ENCODE measurements at places on chromosomes 12 and 14.

- no peak for DNase-seq
Measured at GRCh38 chr14:64210216-64210615, 84.0 kb downstream of the ESR2 start.

- DNase-seq, result peak; percentile 90
Measured at GRCh38 chr12:12813120-12814101, at the start of gene DDX47. DDX47 (plus strand) TSS chr12:12813346; CDS start chr12:12813368, 22 bp downstream.

GRCh38 chr12:130342442-130342841 is 4.8 kb downstream of the PIWIL1 start:
- no peak for DNase-seq

DNA sequence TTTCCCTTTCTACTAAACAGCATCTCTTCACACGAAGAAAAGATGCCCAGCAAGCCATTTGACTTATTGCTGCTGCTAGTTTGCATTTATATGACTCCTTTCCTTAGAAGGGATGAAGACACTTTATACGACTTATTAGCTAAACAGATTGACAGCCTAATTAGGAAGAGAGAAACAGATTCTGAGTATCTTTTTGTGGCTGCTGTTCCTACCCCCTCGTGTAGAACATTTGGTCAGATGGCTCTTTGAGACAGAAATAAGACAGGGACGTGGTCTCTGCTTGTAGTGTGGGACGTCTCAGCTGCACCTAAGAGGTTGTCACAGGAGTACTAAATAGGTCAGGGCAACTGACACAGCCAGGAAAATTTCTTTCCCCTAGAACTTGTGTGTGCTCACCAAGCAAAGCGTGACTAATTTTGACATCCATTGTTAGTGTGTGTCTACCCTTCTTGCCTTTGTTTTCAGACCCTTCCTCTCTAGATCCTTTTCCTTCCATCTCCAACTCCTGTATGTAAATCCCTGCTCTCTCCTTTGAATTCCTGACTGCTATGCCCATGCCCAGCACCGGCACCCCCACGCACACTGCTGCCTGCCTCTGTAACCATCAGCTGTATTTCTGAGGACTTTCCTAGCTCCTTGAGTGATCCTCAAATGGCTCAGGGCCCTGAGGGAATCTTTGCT is 83.2 kb downstream of the DAD1 start:
- no peak for DNase-seq

DNA sequence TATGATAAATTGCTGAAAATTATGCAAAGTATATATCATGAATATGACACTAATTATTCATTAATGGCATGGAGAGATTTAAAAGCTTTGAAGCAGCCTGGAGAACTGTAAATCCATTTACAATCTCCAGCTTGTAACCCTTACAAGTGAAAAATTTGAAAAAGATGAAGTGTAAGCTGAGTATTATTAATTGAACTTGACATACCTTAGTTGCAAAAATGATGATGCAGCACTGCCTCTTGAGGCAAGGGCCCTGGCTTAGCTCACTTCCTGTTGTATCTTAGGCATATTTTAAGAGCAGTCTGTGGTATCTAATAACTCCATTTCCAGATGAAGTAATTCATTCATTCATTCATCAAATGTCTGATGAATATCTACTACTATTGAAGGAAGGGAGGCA is 158.6 kb downstream of the ANO4 start:
- no peak for DNase-seq

- DNase-seq, result no peak
Measured at GRCh38 chr14:103613517-103613916, 15.5 kb upstream of the KLC1 start.

DNA sequence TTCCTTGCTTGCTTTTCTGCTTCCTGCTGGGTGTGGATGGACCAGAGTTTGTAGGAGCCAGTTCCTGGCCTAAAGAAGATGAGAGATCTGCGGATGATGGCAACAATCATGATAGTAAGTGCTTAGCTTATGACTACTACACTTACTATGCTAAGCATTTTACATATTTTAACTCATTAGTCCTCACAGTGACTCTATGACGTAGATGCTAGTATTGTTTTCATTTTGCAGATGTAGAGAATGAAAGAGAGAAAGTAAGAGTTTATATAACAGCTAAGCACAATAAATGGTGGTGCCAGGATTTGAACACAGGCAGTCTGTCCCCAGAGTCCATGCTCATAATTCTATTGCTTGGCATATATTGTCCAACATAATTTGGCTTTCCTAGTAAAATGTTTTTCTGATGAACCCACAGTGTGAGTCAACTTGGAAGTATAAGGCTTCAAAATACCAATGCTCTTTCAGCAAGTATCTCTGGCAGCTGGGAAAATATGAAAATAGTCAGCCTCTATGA is 363.2 kb upstream of the DDHD1 start:
- no peak for DNase-seq

GRCh38 chr12:21773263-21773741 is 1.2 kb downstream of the KCNJ8 start:
- DNase-seq, result no peak

GRCh38 chr14:50955373-50956043 is 11.2 kb upstream of the PYGL start:
- no peak for DNase-seq

DNA sequence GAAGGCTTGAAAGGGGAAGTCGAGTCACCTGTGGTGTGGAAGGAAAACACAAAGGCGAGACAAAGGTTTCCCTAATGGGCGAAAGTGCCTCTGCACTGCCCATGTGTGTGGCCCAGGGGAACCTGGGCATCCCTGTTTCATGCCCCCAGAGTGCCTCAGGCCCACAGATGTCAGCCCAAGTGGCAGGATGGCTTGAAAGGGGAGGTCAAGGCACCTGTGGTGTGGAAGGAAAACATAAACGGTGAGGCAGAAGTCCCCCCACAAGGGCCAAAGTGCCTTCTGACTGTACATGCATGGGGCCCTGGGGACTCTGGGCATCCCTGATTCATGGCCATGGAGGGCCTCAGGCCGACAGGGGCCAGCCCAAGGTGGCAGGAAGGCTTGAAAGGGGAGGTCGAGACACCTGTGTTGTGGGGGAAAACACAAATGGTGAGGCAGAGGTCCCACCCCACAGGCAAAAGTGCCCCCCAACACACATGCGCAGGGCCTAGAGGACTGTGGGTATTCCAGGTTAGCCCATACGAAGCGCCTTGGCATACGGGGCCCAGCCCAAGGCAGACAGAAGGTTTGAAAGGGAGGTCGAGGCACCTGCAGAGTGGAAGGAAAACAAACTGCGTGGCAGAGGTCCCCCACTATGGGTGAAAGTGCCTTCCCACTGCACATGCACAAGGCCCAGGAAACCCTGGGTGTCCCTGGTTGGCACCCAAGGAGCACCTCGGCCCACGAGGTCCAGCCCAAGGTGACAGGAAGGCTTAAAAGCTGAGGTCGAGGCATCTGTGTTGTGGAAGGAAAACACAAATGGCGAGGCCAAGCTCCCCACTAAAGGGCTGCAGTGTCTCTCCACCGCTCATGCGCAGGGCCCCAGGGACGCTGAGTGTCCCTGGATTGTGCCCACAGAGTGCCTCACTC is 382.3 kb downstream of the ALG10 start:
- DNase-seq, result no peak

DNA sequence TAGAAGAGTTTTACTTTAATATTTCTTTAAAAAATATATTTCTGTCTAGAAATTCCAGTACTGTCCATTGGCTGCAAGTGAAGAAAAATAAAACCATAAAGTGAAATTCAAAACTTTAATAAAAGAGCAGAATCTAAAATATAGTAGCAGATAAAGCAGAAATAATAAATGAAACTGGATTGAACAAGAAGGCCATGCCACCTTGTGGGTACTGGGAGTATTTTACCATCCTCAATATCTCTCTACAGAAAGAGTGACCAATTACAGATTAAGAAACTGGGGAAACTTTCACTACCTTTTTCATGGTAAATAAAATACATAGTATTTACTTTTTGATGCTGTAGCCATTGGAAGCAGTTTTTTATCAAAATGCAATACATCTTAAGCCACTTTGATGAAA is 220.5 kb downstream of the BCAT1 start:
- peak; percentile 60 for DNase-seq

DNA sequence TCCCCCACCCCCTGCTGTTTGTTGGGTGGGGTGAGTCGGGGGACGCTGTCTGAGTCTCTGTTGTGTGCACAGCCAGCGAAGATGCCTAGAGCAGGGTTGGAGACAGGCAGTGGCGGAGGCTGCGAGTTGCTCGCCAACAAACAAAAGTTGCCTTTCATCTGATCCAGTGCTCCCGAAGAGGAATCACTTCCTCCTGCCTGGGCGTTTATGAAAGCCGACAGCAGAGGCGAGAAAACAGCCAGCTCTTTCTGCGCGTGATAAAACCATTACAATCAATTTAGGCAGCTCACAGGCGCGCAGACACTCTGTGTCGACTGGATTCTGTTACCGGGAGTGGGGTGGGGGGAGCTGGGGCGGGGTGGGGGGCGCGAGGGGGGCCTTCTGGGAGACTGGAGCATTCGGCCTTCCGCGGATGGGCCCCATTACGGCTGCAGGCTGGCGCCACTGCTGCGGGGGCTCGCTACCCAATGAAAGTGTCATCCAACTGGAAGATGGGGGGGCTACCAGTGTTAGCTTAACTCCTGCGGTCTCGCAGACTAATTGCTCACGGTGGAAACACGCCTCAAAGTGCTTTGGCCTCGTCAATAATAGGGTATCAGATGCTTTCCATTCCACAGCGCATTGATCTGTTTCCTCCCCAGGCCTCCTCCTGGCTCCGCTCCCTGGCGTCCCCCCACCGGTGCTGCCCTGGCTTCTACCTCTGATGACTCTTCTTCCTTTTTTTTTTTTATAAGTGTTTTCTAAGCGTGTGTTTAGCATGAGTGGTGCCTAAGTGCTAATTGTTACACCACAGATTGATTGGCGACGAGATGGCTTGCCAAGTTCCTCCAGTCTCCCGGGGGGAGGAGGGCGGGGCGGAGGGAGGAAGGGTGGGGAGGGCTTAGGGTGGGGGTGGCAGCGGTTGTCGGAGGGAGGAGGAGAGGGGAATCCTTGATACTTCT is 678.4 kb downstream of the MED13L start:
- DNase-seq, result no peak

DNA sequence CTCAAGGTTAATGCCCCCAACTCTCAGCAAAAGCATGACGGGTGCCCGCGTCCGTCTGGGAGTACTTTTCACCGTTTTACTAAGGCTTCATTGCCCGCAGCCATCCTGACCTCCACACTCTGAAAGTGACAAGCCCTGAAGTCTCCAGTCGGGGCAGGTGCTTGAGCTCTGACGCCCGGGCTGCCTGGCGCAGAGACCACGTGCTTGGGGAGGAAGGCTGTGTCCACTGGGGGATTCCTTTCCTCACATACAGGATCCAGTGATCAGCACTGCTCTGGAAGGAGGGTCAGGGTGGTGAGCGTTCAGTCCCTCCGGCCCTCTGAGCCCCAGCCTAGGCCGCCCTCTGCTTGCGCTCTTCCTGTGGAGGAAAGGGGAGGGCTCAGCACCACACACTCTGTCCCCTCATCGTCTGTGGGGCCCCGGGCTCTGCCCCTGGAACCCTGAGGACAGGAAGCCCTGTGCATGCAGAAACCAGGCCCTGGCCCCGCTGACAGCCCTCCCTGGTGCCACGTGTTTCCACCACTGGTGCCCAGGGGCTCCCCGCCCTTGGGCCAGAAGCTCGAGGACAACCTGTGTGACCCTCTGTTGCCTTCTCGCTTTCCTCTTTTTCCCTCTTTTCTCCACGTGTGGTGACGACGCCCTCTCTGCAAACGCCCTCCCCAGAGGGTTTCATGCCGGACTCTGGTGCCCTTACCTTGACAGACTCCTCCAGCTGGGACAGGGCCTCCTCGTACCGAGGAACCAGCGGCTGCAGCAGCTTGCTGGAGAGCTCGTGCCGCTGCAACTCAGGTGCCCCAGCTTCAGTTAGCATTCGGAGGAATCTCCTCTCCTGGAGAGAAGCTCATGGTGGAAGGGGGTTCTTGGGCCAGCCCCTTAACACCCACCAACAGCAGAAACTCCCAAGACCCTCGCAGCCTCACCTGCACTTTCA is 4.9 kb downstream of the DDX51 start:
- no peak for DNase-seq

DNA sequence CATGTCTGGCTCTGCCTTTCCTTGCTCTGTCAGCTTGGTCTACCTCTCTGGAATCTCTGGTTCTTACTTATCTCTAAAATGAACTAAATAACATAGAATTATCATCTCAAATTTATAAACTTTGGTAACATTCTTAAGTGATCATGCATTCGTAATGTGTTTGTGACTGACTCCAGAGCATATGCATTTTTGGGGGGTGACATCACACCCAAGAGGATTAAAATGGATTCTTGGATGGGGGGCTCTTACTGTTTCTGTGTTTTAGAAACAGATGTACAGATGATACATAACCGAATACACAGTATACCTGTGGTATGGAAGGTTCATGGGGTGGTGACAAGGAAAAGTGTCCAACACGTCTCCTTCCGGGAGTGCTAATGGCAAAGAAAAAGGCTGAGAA is 1162.1 kb downstream of the VRK1 start:
- DNase-seq, result no peak

GRCh38 chr12:113208041-113208934 is 13.0 kb upstream of the TPCN1 start:
- peak; percentile 71 for DNase-seq

DNA sequence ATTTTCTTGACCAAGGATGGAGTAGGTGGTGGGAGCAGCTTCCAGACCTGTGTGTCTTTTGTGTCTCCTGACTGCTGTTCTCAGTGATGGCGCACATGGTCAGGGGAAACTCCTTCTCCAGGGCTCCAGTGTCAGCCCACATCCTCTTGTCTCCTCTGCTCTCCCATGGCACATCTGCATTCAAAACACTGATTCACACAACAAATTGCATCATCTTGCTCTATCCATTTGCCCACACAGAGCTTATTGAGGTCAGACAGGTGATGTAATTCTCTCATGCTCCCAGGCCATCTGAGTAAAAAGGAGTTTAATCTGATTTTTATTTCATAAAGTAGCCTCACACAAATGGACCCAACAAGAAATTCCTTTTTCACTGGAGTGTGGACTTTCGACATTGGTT is 21.8 kb upstream of the TMEM132C start:
- DNase-seq, result no peak

DNA sequence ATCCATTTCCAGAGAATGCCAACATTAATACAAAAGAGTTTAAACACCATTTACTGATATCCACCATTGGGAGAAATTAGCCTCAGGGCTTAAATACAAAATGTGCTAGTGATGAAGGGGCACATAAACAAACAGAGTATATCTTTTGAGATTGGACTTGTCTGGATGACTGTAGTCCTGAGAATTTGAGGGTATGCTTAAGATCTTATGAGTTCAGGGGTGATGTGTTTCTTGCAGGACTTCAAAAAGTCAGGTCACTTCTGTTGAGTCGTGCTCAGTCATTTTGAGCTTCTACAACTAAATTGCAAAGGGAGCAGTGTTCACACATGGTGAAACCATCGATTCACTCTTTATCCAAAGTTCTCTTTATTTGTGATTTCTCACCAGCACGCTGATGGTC is 425.7 kb downstream of the ATP23 start:
- no peak for DNase-seq

DNA sequence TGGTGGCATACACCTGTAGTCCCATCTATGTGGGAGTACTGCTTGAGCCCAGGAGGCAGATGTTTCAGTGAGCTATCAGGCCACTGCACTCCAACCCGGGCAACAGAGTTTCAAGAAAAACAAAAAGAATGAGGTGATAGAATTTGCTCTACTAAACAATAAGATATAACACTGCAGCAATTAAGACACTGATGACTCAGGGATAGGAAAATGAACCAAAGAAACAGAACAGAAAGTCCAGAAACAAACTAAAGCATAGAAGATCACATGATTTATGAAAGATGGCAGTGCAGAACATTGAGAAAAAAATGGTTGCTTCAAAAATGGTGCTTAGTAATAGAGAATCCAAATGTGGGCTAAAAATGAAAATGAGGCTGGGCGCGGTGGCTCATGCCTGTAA is 65.2 kb upstream of the AP4S1 start:
- DNase-seq, result no peak

- DNase-seq, result no peak
Measured at GRCh38 chr12:104249898-104250297, 34.3 kb downstream of the TXNRD1 start.
